ENCODE measurements at places on chromosomes 2 and 18. TPM values are rescaled to one million over a fixed set of nuclear protein-coding genes. Genes with fewer than 3 reads are reported as not detected.

- H3K27me3 ChIP-seq: no peaks in the 10 kb centered on the region
- no peak overlapping the region for H3K4me3 ChIP-seq
- peak; percentile 11 for DNase-seq
- H3K36me3 ChIP-seq: no peaks in the 10 kb centered on the region
- H3K27ac ChIP-seq: peak overlapping the region; percentile 6
These were observed 243.6 kb downstream of the ZNF407 start for GRCh38 chr18:74841248-74841647.

DNA sequence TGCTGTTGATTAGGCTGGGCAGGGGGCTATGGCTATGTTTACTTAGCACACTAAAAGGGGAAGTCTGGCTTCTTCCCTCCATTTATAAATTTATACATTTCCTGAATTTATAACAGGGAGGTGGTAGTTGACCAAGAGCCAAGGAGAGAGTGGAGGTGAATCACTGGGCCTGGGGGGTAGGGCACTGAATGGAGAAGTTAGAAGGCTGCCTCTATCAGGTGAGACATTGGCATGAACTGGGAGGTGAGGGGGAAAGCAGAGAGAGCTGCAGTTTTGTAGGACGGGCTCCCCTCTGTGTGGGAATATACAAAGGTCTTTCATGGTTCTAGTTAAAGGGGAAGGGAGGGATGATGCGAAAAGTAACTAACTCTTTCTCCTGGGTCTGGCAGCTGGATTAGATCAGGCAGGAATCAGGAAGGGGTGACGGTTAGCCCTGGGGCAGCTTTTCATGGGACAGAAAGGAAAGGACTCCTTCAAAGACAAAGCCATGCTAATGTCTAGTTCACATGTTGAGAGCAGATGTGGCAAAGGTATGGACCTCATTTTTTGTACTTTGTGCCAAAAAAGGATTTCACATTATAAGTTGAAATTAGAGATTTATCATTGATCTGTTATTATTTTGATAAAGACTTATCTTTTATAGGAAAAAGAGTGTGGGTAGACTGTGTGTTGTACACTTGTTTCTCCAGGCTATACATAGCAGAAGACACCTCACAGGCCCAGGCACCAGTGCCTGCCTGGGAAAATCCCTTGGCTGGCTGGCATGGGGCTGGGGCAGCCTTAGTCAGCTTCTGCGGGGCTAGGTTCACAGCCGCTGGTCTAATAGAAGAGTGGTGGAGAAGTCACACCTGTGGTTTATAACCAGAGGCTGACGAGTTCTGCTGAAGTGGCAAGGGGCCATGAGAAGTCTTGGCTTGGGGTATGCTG is 158.7 kb downstream of the CLIP4 start:
- H3K4me1 ChIP-seq: no peaks in the 10 kb centered on the region
- no peak overlapping the region for H3K4me3 ChIP-seq
- no peaks in the 10 kb centered on the region for H3K36me3 ChIP-seq
- H3K27ac ChIP-seq: no peak overlapping the region

- H3K4me3 ChIP-seq: no peak overlapping the region
- no peak overlapping the region for H3K27ac ChIP-seq
- no peak for DNase-seq
These were observed 263.1 kb upstream of the FN1 start for GRCh38 chr2:215699018-215699417.

GRCh38 chr2:15804246-15804619 is 136.1 kb upstream of the MYCN start:
- DNase-seq: no peak
- peaks cover 7% of the 10 kb centered on the region for H3K4me1 ChIP-seq
- no peak overlapping the region for H3K4me3 ChIP-seq
- no peak overlapping the region for H3K27ac ChIP-seq
- H3K27me3 ChIP-seq: no peaks in the 10 kb centered on the region

- peaks cover 80% of the 10 kb centered on the region for H3K4me1 ChIP-seq
- H3K27me3 ChIP-seq: no peaks in the 10 kb centered on the region
- H3K27ac ChIP-seq: peak overlapping the region; percentile 80
- no peaks in the 10 kb centered on the region for H3K36me3 ChIP-seq
These were observed 71.0 kb downstream of the HS1BP3 start for GRCh38 chr2:20579866-20580265.

- peaks cover 97% of the 10 kb centered on the region for H3K27me3 ChIP-seq
- no peaks in the 10 kb centered on the region for H3K36me3 ChIP-seq
- peak overlapping the region; percentile 45 for H3K4me3 ChIP-seq
These were observed 4.8 kb downstream of the SOX11 start for GRCh38 chr2:5696945-5697521.

DNA sequence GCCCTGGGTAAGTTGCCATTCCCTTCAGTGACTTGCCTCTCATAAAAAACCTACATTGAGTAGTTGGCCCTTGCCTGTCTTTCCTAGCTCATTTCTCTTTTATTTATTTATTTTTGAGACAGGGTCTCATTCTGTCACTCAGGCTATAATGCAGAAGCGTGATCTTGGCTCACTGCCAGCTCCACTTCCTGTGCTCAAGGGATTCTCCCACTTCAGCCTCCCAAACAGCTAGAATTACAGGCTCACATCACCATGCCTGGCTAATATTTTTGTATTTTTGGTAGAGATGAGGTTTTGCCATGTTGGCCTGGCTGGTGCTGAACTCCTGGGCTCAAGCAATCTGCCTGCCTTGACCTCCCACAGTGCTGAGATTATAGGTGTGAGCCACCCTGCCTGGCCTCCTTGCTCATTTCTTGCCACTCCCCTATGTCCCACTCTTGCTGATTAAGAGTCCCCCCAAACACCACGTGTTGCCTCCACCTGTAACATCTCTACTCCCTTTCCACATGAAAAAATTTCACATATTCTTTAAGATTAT is 12.6 kb downstream of the EVA1A start:
- no peak overlapping the region for H3K4me3 ChIP-seq
- no peak overlapping the region for H3K27ac ChIP-seq
- H3K27me3 ChIP-seq: no peaks in the 10 kb centered on the region

DNA sequence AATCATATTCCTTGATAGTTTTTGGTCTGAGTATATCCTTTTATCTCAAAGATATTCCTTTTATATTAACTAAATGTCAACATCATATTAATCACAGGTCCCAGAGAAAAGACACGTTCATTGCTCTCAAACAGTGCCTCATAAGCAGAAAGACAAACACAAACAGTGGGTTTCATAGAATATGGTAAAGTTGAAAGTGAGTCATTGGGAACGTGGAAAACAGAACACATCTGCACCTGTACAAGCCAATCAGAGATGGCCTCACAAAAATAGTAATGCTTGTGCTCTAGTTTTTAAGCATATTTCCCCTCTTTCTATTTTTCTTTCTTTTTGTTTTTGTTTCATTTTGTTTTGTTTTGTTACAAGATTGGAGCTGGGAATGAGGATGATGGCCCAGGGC is 328.4 kb upstream of the MAP2 start:
- DNase-seq: no peak
- H3K4me3 ChIP-seq: no peak overlapping the region
- H3K4me1 ChIP-seq: no peaks in the 10 kb centered on the region

GRCh38 chr2:45342-46130 is 769 bp downstream of the FAM110C start:
- no peak for DNase-seq
- no peaks in the 10 kb centered on the region for H3K27me3 ChIP-seq
- H3K36me3 ChIP-seq: no peaks in the 10 kb centered on the region
- no peaks in the 10 kb centered on the region for H3K4me1 ChIP-seq
- peak overlapping the region; percentile 35 for H3K27ac ChIP-seq

DNA sequence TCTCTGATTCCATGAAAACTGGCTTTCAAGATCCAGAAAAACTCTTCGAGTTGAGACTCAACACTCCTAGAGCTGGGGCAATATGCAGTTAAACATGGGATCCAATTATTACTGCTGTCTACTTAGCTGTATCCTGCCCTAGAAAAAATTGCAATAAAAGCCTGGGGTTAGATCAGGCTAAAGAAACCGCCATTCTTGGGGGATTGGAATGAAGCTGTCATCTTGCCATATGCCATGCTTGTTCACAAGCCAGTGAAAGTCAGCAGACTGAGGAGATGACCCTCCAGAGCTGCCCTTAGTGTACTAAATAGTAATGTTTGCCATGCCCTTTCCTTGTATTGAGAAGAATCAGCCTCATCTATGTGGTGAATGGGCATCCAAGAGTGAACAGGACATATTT is 30.9 kb upstream of the CYP26B1 start:
- no peak for DNase-seq
- no peaks in the 10 kb centered on the region for H3K27me3 ChIP-seq
- H3K4me1 ChIP-seq: peaks cover 6% of the 10 kb centered on the region
- H3K4me3 ChIP-seq: no peak overlapping the region
- no peak overlapping the region for H3K27ac ChIP-seq
- no peaks in the 10 kb centered on the region for H3K36me3 ChIP-seq

DNA sequence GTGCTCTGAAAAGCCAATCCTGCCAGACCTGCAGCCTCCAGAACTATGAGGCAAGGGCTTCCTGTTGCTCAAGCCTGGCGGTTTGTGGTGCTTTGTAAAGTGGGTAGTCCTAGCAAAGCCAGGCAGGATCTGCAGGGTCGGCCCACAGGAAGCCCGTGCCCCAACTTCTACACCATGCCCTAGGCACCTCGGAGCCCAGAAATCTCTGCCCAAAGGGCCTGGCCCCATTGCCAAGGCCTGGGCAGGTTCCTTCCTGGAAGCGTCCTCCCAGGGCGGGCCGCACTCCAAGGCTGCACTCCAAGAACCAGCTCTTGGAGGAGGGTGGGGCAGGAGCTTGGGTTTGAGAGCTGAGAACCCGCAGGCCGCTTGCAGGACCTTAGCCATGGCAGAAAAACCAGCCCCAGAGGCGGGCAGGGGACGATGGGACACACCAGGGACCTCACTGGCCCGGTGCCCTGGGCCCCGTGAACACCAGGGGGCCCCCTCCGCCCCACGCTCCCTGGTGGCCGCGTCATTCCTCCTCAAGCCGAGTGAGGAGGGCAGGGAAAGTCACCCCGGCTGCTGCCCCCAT is 37.2 kb upstream of the ID2 start:
- no peak overlapping the region for H3K4me3 ChIP-seq
- H3K36me3 ChIP-seq: no peaks in the 10 kb centered on the region
- no peak overlapping the region for H3K27ac ChIP-seq
- H3K27me3 ChIP-seq: no peaks in the 10 kb centered on the region
- DNase-seq: peak; percentile 55

DNA sequence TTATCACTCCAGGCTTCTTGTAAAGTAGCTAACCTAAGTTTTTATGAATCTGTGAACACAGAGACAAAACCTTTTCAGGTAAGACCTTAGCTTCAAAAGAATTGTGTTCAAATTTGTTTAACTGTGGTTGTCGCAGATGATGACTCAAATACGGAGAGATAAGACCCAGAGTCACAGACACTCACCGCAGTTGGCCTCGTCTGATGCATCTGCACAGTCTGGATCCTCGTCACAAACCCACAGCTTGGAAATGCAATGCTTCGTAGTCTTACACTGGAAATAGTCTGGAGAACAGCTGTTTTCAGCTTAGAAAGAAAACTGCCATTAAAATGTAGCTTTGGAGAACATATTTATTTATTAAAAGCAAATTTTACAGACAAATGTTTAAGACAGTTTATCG is 1662.1 kb upstream of the NXPH2 start:
- no peak overlapping the region for H3K4me3 ChIP-seq
- no peak overlapping the region for H3K27ac ChIP-seq
- no peaks in the 10 kb centered on the region for H3K27me3 ChIP-seq
- no peaks in the 10 kb centered on the region for H3K36me3 ChIP-seq
- no peak for DNase-seq

DNA sequence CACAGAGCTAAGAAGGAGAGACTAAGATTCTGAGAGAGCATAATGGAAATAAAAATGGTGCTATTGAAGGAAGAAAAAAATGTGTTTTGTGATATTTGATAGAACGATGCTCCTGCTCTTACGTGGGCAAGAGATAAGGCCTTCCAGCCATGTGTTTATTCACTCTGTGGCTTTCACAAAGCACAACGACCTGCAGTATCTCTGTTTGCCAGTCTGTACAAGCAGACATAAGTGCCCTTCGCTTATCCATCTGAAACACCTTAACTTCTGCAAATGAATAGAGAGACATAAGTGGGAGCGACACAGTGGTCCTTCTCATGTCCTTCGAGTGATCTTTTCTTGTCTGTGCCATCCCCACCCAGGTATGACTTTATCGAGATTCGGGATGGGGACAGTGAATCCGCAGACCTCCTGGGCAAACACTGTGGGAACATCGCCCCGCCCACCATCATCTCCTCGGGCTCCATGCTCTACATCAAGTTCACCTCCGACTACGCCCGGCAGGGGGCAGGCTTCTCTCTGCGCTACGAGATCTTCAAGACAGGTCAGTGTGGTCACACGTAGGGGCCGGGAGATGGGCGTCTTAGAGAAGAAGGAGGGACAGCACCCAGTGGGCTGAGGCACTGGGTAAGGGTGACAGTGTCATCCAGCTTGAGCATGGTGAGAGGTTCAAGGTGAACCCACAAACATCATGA is 33.7 kb downstream of the NRP2 start:
- H3K27me3 ChIP-seq: no peaks in the 10 kb centered on the region
- no peaks in the 10 kb centered on the region for H3K36me3 ChIP-seq
- no peak for DNase-seq
- no peak overlapping the region for H3K27ac ChIP-seq
- H3K4me3 ChIP-seq: no peak overlapping the region
- peaks cover 16% of the 10 kb centered on the region for H3K4me1 ChIP-seq

DNA sequence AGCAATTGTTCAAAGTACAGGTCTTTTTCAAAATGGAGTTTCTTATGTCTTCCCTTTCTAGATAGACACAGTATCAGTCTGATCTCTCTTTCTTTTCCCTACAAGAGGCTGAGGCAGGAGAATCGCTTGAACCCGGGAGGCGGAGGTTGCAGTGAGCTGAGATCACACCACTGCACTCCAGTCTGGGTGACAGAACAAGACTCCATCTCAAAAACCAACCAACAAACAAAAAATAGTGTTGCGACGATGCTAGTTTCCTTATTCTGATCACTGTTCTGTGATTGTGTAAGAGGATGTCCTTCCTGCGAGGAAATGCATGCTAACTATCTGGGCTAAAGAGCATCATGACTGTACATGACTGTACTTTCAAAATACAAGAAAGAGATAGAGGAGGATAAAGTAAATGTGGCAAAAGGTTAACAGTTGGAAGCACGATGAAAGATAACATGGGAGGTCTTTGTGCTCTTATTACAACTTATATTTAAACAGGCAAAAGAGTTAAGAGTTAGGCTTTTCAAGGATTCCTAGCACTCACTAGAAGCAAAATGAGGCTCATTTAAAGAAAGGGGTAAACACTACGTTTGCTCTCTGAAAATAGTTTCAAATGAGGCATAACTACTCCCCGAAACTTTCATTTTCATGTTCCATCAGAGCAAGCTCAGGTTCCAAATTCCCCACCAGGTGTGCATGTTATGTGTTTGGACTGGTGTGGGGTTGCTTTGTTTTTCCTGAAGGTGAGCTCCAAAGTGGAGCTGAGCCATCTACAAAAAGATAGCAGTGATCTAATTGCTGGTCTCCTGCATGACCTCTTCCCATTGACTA is 23.8 kb downstream of the SOWAHC start:
- no peaks in the 10 kb centered on the region for H3K36me3 ChIP-seq
- DNase-seq: no peak
- no peak overlapping the region for H3K4me3 ChIP-seq
- no peaks in the 10 kb centered on the region for H3K27me3 ChIP-seq

The CLEC4F gene
- total RNA-seq: 0.59 TPM

The CROCC2 gene
- not detected for total RNA-seq

The LOXL3 gene
- total RNA-seq: 4.0 TPM

The TUBA3E gene
- 10.0 TPM for total RNA-seq

The GALR1 gene
- 0.02 TPM for total RNA-seq

The CCDC68 gene
- total RNA-seq: 3.7 TPM

The IL1R2 gene
- 0.34 TPM for total RNA-seq
